ENCODE measurements at places on chromosomes 7 and 10.

GRCh38 chr10:130767116-130767730, 544.3 kb downstream of the TCERG1L start:
- DNase-seq: no peak

DNA sequence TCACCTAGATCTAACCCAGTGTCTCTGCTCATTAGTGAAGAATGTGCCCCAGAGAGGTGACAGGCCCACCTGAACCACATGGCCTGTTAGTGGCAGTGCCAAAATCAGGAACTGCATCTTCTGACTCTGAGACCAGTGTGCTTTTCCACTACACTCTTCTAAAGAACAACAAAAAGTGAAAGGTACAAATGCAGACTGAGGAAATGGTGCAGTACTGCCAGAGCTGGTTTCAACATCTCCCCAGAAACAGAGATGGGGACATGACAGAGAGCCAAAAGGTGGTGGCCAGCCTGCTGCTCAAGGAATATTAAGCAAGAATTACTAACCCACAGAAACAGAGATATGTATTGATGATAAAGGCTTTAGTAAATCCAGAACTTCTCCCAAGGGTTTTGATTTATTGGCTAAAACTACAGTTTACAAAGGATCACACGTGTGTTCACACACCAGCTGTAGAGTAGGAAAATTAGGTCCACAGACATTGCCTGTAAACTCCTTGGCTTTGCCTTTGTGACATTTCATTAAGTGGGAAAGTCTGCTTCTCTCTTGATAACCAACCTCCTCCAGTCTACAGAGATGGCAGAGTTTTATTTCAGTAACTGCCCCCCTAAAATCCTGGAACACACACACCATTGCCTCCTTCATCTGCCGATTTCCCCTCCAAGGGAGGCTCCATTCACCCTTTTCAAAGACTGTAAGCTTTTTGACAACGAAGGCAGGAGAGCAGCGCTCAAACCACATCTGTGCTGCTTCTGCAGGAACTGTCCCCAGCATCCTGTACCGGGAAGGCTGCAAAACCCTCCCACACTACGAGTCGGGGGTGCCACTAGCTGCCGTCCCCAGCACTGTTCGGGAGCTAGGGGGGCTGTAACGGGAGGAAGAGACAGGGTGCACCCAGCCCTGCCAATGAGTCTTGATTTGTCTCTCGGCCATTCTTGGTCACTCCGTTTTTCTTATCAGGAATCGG, 29.8 kb downstream of the GSDME start:
- no peak for DNase-seq

- DNase-seq: no peak
Observed at GRCh38 chr10:42734536-42734935, 48.1 kb upstream of the BMS1 start.

DNA sequence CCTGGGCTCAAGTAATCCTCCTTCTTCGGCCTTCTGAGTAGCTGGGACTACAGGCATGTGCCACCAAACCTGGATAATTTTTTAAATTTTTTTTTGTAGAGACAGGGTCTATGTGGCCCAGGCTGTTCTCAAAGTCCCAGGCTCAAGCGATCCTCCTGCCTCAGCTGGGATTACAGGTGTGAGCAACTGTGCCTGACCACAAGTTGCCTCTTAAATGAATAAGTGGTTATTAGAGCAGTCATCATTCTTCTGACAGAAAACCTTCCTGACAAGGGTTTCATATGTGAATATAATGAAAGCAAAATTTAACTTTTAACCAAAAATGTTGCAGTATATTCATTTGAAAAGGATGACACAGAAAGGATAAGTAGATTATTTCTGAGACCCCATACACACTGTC, 532.5 kb downstream of the GRM8 start:
- DNase-seq: no peak

- no peak for DNase-seq
Observed at GRCh38 chr10:70753026-70753663, 32.0 kb downstream of the TBATA start.

GRCh38 chr7:134963036-134963435, 23.3 kb upstream of the AGBL3 start:
- no peak for DNase-seq

- DNase-seq: peak; percentile 28
Observed at GRCh38 chr10:1182280-1183032, 126.3 kb downstream of the WDR37 start.

GRCh38 chr7:147415991-147416390, 1174.6 kb upstream of the C7orf33 start:
- no peak for DNase-seq

- no peak for DNase-seq
Observed at GRCh38 chr10:57973451-57973850, 294.2 kb downstream of the IPMK start.

DNA sequence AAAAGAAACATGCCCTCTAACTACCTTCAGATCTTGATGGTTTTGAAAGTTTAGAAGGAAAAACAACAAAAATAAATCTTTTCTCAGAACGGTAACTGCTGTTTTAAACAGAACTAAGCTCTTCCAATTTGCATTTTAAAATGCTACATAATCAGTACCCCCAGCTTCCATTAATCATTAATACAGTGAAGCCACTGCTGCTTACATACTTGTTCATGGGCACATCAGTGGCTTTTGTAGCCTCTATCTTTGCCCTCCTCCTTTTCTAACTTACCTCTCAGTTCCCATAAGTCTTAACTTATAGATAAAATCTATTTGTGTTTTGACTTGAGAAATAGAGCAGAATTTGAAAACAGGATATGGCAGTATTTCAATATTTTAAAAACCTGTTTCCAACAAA, 109.1 kb downstream of the POLL start:
- DNase-seq: no peak

GRCh38 chr10:88004451-88004850, 141.0 kb downstream of the PTEN start:
- no peak for DNase-seq

- no peak for DNase-seq
Observed at GRCh38 chr10:132132421-132132841, 54.3 kb upstream of the DPYSL4 start.

GRCh38 chr7:116071629-116072028, 41.1 kb upstream of the TFEC start:
- no peak for DNase-seq

- no peak for DNase-seq
Observed at GRCh38 chr10:2979306-2979705, 88.0 kb upstream of the PFKP start.

GRCh38 chr7:117139397-117139984, 183.4 kb downstream of the WNT2 start:
- no peak for DNase-seq

- DNase-seq: no peak
Observed at GRCh38 chr10:36556468-36556867, 568.9 kb upstream of the ANKRD30A start.

GRCh38 chr7:159142199-159142598, 2.5 kb downstream of the VIPR2 start:
- DNase-seq: no peak

GRCh38 chr10:74854610-74855009, 28.2 kb downstream of the KAT6B start:
- DNase-seq: no peak

GRCh38 chr10:27035163-27035562, 65.1 kb downstream of the ANKRD26 start:
- no peak for DNase-seq

DNA sequence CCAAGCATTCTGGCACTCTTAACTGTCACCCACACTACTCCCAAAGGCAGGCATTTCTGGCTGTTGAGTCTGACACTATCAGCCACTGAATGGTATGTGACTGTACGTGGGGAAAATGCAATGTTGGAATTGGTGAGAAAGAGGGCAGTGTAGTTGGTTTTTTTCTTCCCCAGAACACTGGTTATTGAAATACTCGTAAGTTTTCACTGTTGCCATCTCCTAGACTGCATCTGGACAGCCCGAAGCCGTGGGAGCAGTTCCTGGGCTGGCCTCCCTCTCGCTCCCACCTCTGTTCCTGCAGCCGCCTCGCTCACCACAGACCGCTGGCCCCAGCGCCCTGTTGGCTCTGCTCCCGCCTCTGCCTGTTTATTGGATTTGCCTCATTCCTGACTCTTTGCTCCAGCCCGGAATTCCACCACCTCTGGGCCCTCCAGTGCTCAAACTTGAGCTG, 5.7 kb downstream of the PLCE1 start:
- DNase-seq: no peak

GRCh38 chr10:133142523-133143199, 17.4 kb upstream of the KNDC1 start:
- no peak for DNase-seq

DNA sequence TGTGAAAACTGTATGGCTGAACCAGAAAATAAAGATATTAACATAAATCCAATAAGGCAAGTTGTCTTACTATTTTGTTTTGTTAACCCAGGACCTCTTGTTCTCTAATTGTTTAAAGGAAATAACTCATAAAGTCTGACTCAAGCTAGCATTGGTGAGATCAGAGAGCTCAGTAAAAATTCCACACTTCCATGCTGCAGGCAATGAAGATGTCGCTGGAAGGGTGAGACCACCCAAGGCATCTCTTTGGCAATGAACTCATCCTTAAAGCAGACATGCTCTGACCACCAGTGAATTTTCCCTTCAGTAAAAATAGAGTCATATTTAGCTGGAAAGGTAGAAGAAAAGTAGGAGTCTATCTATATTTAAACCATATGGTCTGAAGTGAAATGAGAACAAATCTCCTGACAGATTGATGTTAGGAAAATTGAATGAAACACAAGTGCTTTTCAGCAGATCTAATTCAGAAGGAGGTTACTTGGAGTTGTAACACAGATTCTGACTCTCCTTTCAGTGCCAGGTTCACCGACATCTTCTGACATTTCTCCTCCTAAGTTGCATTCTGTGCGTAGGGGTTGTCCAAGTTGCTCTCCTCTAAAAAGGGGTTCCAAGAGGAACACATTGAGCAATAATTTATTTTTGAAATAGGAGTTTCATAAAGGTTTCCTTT, 32.8 kb upstream of the VIPR2 start:
- no peak for DNase-seq

- no peak for DNase-seq
Observed at GRCh38 chr10:91190388-91190870, 30.0 kb upstream of the PCGF5 start.

GRCh38 chr10:58827381-58827780, 314.7 kb downstream of the BICC1 start:
- no peak for DNase-seq

GRCh38 chr10:71921324-71922027, 42.7 kb upstream of the CHST3 start:
- DNase-seq: no peak

DNA sequence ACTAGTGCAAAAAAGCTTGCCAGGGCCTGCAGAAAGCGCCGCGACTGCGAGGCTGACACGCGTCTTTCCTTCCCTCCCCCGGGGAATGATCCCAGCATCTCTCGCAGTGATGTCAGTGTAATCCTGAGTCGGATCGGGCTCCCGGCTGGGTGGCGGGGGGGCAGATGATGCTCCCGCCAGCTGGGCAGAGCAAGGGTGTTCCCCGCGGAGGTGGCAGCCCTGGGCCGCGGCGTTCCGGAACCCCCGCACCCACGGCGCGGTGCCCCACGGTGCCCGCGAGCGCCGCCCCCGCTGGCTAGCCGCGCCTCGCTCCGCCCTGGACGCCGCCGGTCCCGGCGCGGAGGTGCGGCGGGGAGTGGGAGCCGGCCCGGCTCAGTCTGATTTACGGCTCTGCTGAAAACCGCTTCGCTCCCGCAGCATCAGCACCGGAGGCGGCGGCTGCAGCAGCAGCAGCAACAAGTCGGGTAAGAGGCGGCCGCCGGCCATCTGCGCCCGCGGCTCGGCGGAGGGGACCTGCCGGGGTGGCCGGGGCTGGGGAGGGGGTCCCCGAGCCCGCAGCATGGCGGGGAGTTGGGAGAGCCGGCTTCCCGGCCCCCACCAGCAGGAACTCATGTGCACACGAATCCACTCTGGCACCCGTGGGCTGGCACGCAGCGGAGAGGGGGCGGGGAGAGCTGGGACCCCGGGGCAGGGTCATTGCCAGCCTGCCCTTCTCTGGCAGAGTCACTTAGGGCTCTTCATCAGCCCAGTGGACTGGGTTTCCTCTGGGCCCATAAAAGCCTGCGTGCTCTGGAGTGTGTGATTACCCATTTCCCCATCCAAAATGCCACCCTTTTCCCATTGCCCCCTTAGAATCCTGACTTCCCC, at the start of gene ZNF365:
Gene ZNF365 (plus strand): TSS at position 375 of the 867 bp plus-strand sequence. CDS start 1,825 bp downstream, outside the sequence.
- DNase-seq: no peak

- no peak for DNase-seq
Observed at GRCh38 chr7:90345595-90346335, 751 bp upstream of the GTPBP10 start.

- no peak for DNase-seq
Observed at GRCh38 chr10:115001506-115002381, 63.7 kb downstream of the TRUB1 start.

- DNase-seq: no peak
Observed at GRCh38 chr10:90945491-90946070, 24.7 kb upstream of the ANKRD1 start.

DNA sequence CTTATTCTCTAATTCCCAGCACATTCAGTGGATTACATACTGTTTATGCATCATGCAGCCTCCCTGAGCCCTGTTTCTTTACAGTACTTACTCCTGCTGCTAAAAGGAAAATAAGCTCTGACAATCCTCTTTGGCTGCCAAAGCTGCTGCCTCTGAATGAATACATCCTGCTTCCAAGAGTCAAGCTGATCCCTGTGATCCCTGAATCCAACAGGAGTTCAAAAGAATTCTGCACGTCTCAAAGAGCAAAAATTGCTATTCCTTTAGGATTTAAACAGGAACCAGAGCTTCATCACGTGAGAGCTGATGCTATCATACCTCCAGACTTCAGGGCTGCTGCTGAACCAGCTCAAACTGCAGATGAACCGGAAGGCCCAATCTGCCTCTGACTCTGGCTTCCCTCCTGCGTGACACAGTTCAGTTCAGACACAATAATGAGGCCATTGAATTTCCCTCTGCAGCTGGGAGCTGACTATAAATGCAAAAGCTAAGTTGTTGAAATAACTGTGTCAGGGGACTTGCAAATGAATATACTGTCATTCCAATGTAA, 851.0 kb upstream of the PHF14 start:
- no peak for DNase-seq

GRCh38 chr7:137591421-137591837, 247.9 kb upstream of the PTN start:
- DNase-seq: no peak

DNA sequence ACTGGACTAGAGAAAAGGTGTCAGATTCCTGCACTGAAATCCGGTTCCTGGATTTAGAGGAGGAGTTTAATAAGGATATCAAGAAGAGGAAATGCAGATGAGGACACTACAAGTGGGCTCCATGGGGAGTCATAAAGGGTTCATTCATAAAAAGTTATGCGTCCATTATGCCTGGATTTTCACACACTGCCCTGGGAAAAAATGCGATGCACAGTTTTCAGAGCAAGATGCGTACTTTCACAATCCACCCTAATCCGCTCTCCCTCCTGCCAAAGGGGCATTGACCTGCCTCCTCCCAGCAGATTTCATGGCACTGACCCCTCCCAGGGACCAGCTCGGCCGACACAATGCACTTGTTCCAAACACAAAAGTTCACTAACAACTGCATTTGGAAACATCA, 42.2 kb upstream of the OPALIN start:
- DNase-seq: no peak

GRCh38 chr7:138987686-138988085, 6.5 kb upstream of the KIAA1549 start:
- DNase-seq: no peak

- no peak for DNase-seq
Observed at GRCh38 chr10:20954519-20954918, 57.4 kb upstream of the NEBL start.

Measured in pancreas (tissue), 10 donors.